ENCODE measurements at places on chromosomes 1 and 21.

DNA sequence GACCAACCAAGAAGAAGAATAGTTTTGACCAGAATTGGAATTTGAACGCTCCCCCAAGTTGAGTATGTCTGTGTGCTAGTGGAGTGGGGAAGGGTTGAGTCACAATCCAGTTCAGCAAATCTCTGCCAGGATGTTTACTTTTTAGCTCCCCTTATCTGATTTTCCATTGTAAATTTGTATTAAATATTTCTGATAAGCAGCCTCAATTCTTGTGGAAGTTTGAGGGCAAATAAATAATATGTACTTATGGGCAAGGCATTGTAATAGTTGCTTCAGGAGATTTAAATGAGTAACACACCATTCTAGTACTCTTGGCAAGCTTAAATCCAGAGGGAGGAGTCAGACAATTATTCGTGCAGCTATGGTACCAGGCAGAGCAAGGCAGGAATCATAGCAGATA lies 14.4 kb downstream of the CXADR start:
- DNase-seq: no peak

- DNase-seq: no peak
Measured at GRCh38 chr1:33790577-33790976, 73.3 kb upstream of the HMGB4 start.

DNA sequence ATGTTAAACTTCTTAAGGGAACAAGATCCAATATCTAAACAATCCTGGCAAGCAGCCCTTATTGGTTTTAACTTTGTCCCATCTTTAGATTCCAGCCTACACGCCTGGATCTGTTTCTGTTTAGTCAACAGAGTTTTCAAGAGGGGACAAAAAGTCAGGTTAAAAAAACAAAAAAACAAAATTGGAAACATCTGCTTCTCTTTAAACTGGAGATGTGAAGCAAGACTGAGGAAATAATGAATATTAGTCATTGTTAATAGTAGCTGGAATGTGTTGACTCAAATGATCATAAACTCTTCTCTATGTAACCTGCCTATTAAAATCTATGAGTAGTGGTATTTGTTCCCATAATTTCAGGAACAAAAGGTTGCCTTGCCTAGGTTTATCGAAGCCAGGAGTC lies 55.0 kb downstream of the NID1 start:
- DNase-seq: no peak

DNA sequence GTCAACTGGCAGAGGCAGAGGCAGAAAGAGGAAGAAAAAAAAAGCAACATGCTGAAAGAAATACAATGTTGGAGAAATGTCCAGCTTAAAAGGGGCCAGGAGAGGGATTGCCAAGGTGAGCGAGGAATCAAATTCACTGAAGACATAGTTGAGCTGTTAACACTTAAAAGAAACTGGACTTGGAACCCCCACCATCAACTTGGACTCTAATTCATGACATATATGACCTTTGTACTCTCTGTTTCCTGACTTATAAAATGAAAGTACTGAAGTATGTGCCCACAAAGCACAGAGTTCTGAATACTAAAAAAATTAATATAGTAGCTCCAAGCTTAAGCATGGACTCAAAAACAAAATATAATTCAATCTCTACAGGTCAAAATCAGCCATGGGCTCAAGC lies 16.1 kb downstream of the PRR9 start:
- no peak for DNase-seq

DNA sequence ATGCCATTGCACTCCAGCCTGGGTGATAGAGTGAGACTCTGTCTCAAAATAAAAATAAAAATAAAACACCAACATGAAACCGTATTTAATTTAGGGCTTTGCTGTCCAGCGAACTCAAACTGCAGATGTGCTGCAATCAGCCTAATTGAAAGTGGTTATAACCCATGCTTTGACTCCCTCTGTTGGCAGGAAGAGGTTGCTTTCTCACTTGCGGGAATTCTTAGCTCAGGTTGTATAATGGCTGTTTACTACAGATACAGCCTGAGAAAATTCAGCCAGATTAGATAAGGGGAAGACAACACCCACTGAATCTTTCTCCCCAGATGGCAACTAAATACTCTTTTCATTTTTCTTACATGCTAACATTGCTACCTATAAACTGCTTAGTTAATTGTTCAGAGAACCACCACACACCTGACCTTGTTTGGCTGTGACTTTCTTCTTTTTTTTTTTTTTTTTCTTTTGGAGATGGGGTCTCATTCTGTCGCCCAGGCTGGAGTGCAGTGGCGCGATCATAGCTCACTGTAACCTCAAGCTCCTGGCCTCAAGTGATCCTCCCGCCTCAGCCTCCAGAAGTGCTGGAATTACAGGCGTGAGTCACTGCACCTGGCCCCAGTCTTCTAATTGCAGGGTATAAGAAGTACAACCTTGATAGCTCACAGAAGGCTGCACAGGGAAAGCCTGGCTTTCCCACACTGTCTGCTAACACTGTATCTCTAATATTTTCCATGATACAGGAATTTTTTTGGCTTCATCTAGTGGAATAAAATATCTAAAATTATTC lies 34.6 kb downstream of the DNTTIP2 start:
- no peak for DNase-seq

DNA sequence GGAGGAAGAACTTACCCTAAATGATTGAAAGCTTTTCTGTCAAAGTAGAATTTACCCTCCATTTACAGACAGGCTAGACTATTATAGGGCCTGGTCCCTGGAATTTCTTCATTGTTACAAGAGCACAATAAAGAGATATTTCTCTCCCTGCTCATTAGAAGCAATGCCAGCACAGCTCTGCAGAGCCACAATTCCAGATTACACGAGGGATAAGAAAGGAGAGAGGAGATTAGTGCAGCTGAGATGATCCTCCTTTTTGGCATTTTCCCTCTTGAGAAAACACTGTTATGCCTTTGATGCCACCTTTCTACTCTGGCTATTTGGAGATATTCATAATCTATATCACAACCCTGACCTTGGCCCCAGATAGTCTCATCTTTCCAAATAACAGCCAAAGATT lies 1119.5 kb upstream of the TMPRSS15 start:
- no peak for DNase-seq

GRCh38 chr1:61853583-61853982 lies 111.3 kb downstream of the PATJ start:
- DNase-seq: no peak

DNA sequence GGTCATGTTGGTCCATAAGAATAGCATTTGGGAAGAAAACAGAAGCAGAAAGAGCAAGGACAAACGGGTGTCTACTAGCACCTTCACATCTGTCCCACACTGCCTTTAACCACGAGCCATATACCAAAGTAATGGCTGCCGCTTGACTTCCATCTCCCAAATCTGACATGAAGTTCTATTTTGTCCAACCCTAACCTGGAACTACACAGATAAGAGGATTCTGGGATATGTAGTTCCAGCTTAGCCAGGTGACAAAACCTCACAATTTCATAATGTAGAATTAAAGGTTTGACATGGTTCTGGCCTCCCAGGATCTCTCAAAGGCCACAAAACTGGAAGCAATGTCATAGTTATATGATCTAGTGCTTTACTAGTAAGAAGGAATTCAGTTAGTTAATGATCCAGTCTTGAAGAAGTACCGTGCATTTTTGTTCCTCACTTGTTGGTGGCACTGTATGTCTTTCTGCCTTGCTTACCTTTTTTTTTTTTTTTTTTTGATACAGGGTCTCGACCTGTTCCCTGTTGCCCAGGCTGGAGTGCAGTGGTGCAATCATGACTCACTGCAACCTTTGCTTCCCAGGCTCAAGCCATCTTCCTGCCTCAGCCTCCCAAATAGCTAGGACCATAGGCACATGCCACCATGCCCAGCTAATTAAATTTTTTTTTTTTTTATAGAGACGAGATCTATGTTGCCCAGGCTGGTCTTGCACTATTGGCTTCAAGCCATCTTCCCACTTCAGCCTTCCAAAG lies 17.5 kb downstream of the PTGFRN start:
- no peak for DNase-seq

DNA sequence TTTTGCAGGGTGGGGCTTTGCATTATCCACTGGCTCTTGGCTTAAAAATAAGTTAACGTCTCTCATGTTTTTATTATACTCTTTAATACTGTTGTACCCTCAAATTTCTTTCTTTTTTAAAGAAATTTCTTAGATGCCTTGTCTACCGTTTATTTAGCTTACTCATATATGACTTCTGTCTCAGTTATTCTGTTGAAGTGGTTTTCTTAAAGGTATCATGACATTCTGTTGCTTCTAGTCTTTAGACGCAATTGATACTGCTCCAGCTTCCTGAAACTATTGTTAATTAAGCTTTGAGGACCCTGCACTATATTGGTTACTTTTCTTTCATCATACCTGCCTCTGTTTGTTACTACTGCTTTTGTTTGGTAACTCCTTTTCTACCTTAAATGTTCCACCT lies 11.7 kb downstream of the PKN2 start:
- no peak for DNase-seq

DNA sequence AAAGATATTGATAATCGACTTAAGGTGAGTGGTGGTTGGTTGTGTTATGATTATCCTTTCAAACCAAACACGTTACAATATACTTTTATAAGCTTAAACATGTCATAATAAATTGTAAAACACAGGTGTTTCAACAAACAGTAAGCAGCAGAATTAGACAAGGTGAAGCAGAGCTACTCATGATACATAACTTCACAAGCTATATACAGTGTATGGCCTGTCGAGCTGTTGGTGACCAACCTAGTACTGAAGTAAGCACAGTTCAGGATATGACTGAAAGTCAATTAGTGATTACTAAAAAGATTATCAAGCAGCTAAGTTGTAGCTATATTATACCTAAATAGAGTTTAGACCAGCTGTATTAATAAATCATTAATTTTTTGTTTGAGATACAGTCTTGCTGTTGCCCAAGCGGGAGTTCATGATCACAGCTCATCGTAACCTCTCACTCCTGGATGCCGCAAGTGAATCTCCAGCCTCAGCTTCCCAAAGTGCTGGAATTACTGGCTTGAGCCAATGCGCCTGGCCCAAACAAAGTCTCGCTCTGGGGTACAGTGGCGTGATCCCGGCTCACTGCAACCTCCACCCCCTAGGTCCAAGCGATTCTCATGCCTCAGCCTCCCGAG lies 148.1 kb downstream of the EIF4G3 start:
- no peak for DNase-seq

DNA sequence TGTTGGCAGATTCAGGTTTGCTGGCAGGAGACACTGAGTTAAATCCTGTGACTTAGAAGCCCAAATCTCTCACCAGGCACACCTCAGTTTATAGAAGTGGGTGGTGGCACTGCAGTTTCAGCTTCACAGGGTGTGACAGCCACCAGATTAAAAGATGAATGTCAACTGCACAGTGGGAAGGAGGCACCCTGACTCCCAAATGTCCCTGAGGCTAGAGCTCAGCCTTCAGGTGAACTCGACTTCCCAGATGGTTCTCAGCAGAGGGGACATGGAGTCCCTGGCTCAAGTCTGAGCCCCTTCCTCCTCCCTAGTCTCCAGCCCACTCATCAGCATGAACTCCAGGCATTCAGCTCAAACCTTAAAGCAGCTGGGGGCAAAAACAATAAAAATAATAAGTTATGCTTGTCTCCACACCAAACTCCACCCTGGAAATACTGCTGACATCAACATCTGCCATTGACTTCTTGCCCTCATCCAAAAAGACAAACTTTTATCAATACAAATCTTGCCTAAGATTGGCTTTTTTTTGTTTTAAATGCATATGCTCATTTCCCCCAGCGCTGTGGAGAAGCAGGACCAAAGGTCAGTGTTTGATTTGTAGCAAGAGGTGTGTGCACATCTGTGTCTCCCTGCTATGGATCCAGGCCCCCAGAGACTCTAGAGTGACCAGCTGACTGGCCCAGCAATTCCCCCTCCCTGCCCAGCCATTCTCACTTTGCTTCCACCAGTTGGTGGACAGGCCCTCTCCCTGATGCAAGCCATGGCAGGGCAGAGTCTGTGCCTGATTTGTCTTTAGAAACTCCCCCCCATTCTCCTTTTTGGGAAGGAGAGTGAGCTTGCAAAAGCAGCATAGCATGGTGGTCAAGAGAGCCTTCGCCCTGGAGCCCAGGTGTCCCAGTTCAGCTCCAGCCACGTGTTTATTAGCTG lies 18.5 kb upstream of the S100A7 start:
- DNase-seq: no peak

GRCh38 chr21:42731264-42732032 lies 78.0 kb downstream of the PDE9A start:
- DNase-seq: no peak

- DNase-seq: no peak
Measured at GRCh38 chr21:29342363-29342957, 43.7 kb downstream of the BACH1 start.

DNA sequence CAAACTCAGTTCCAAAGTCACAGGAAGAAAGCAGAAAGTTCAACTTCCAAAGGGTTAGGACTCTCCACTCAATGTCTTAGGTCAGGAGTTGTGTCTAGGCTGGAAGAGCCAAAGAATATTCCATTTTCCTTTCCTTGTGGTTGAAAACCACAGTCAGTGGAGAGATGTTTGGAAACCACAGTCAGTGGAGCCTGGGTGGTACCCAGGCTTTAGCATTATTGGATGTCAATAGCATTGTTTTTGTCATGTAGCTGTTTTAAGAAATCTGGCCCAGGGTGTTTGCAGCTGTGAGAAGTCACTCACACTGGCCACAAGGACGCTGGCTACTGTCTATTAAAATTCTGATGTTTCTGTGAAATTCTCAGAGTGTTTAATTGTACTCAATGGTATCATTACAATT lies 11.7 kb downstream of the ATF3 start:
- DNase-seq: no peak

DNA sequence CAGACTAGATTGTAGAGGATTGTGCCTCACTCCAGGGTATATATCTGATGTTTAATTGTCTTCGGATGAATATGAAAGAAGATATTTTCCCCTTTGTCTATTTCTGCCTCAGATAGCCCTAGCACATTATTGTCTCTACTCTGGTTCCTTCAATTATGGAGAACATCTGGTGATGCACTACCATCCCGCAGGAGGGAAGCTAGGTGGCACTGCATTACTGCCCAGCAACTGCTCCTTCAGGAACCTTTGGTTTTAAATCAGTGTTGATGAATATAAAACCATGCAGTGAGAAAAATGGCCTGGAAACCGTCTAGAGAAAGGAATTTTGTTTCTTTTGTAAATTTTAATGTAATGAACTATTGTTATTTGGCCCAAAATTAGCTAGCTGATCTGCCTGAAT lies 68.5 kb downstream of the GPR88 start:
- no peak for DNase-seq

DNA sequence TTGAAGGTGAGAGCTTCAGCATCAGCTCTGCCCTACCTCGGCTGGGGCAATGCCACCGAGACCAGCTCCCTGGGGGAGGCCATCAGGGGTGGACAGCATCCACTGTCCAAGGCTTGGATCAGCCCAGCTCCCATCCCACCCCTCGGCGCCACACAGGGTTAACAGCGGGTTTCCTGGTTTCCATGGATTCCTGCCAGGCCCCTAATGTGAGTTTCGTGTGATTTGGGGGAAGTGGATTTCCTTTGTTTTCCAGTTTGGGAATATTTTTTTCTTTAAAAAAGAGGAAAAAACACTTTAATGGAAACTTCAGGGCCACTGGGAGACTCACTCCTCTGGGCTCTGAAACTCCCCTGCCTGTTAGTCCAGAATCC lies 34.3 kb downstream of the CASZ1 start:
- no peak for DNase-seq

- no peak for DNase-seq
Measured at GRCh38 chr1:196148367-196148970, 459.8 kb downstream of the KCNT2 start.
